ENCODE measurements at places on chromosomes 2 and 18.

- DNase-seq = peak; percentile 84
Measured at GRCh38 chr2:47867205-47867604, 39.1 kb downstream of the FBXO11 start.

GRCh38 chr18:78821396-78821795 is 158.2 kb upstream of the SALL3 start:
- no peak for DNase-seq

- no peak for DNase-seq
Measured at GRCh38 chr2:65146078-65146477, 16.2 kb upstream of the RAB1A start.

- DNase-seq = no peak
Measured at GRCh38 chr2:11850082-11850481, 103.7 kb downstream of the LPIN1 start.

DNA sequence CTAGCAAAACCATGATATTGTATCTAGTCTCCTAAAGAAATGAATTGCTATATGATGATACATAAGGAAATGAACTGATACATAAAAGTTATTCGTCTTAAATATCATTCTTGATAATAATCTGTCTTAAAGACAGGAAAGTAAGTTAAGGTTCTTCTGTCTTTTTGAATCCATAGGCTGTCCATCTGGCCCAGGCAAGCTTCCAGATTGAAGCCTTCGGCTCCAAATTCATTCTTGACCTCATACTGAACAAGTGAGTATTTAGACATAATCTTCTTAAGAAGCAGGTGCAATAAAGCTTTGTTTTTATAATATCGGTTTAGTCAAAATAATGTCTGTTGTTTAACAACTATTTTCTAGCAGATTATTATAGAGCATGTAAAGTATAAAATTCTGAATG is 37.7 kb downstream of the ADAM23 start:
- DNase-seq = no peak

DNA sequence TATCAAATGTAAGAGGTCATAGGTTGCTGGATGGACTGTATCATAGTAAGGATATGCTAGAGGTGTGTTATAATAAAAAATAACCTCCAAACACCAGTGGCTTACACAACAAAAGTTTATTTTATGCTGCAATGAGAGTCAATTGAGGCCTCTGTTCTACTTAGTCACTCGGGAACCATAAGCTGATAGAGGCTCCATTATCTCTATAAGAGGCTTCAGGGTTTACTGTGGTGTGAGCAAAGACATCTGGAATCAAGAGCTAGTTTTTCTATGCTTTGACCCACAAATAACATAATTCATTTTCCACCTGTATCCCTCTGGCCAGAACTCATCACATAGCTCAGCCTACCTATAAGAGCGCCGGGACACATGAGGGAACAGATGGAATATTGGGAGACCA is 47.5 kb upstream of the NEMP2 start:
- no peak for DNase-seq

DNA sequence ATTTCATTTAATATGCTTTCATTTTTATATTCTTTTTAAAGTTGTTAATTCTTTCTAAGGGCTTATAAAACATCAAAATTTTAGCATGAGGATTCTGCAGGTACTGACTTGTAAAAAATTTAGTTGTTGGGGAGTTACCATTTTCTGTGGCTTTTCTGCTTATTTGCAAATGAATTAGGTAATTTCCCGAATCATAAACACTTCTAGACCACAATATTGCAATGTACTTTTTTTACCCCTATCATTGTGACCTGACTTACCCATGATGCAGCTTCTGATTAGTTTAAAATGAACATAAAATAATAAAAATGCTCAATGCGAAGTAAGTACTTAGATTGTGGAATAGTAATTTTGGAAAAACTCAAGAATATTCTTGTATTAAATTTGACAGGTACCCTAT is 11.4 kb downstream of the ARL6IP6 start:
- no peak for DNase-seq

DNA sequence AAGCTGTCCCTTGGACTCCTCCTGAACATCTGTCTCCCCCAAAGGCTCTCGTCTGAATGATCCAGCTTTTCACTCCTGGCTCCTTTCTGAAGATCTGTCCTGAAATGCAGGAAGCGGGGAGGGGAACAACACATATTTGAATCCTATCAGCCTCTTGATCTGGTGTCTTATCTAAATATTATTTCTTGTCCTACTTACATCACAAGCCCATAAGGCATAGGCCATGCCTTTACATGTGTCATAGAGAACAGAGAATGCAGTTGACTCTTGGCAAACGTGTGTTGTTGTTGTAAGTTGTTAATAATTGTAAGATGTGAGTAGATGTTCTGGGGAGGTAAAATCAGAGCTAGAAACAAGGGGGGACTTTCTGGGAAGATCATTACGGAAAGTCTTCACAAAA is 57.4 kb downstream of the GATA6 start:
- DNase-seq = no peak

GRCh38 chr2:182593394-182593975 is 122.6 kb upstream of the DNAJC10 start:
- peak; percentile 35 for DNase-seq
